ENCODE measurements at places on chromosomes 7 and 10.
A peak's percentile ranks its signal among the peaks of the same experiment; 100 is the strongest.

- DNase-seq: no peak
Observed at GRCh38 chr7:602341-603141, 82.9 kb upstream of the PDGFA start.

DNA sequence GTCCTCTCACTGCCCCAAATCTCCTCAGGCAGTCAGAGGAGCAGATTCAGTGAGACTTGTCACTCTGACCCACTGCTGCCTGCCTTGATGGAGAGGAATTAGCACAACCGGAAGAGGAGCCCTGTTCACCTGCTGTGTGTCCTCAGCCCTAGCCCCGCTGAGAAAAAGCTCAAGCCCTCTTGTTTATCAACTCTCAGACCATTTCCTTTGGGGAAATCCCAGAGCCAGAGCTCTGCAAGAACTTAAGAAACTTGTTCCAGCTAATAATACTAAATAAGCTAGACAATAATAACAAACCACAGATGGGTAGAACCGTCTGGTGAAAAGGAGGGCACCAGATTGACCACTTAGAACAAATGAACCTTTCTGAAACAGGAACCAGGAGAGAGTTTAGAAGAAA is 37.7 kb upstream of the ITGB1 start:
- no peak for DNase-seq

GRCh38 chr10:74896788-74897527 is 70.6 kb downstream of the KAT6B start:
- no peak for DNase-seq

- DNase-seq: no peak
Observed at GRCh38 chr10:20233423-20233822, 417.2 kb downstream of the PLXDC2 start.

DNA sequence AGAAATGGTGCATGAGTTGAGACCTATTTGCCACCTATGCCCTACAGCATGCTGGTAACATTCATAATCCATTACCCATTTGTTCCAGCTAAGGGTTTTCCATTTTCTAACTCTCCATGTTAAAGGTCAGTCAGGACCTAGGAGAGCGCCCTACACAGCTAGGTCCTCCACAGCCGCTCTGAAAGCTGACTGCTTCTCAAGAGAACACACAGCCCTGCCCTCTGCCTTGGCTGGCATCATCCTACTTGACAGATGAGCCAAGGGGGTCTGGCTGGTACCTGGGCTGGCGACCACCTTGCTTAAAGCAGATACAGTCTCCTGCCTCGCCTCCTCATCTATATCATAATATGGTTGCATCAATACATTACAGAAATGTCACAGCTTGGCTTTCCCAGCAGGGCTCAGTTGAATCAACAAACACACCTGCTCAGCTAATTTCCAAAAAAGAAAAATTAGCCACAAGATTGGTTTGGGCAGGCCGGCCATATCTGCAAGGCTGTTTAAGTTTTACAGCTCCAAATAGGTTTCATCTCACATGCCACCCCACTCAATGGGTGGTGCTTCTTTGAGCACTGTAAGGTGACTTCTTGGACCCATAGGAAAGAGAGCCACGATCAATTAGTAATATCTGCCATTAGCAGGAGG is 17.3 kb downstream of the TLL2 start:
- peak; percentile 44 for DNase-seq

DNA sequence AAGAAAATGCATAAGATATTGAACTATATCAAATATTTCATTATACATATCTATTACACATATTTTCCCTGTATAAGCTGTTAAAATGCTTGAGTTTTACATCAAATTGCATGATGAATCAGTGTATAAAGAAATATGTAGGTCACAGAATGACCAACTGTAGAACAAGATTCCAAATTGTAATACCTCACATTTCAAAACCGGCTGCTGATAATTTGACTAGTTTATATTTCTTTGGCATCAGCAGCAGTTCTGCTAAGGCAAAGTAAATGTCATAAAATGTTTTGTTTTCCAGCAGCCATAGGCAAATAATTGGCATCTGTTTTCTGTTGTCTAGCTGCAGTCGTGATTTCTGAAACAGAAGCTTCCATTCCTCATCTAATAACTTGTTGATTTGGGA is 633.9 kb downstream of the ARL4A start:
- DNase-seq: no peak

GRCh38 chr10:29595636-29596225 is 39.0 kb downstream of the SVIL start:
- no peak for DNase-seq

DNA sequence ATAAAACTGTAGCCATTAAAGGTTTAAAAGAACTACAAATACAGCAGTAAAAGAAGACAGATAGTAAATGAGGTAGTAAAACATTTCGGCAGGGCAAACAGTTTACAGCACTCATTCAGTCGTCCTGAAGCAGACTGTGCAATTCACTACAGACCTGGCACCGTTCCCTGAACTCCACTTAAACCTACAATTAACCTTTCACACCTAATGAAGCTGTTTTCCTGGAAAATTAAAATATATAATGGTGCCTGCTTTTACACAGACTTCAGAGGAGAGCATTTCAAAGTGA is 335.3 kb downstream of the GFRA1 start:
- no peak for DNase-seq

- DNase-seq: no peak
Observed at GRCh38 chr10:110870823-110871297, 868 bp upstream of the PDCD4 start.

- DNase-seq: no peak
Observed at GRCh38 chr10:72511459-72511858, 114.4 kb downstream of the MICU1 start.

DNA sequence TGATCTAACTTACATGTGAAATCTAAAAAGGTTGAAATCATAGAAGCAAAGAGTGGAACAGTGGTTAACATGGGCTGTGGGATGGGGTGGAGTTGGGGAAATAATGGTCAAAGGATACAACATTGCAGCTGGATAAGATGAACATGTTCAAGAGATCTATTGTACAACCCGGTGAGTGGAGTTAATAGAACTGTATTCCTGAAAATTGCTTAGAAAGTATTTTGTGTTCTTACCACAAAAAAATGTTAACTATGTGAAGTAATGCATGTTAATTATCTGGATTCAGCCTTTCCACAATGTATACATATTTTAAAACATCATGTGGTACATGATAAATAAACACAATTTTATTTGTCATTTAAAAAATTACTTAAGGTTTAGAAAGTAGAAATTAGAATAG is 271.0 kb upstream of the LRRTM3 start:
- no peak for DNase-seq

GRCh38 chr7:26321435-26321834 is 29.8 kb downstream of the SNX10 start:
- no peak for DNase-seq

GRCh38 chr7:8126601-8127167 is 135.3 kb downstream of the ICA1 start:
- no peak for DNase-seq

- no peak for DNase-seq
Observed at GRCh38 chr10:66828957-66829356, 96.9 kb upstream of the LRRTM3 start.

GRCh38 chr10:133247681-133248333 is 10.2 kb downstream of the VENTX start:
- DNase-seq: no peak
